Omental fat pad (tissue), 4 donors: ENCODE measurements at places on chromosomes 5 and 9.

DNA sequence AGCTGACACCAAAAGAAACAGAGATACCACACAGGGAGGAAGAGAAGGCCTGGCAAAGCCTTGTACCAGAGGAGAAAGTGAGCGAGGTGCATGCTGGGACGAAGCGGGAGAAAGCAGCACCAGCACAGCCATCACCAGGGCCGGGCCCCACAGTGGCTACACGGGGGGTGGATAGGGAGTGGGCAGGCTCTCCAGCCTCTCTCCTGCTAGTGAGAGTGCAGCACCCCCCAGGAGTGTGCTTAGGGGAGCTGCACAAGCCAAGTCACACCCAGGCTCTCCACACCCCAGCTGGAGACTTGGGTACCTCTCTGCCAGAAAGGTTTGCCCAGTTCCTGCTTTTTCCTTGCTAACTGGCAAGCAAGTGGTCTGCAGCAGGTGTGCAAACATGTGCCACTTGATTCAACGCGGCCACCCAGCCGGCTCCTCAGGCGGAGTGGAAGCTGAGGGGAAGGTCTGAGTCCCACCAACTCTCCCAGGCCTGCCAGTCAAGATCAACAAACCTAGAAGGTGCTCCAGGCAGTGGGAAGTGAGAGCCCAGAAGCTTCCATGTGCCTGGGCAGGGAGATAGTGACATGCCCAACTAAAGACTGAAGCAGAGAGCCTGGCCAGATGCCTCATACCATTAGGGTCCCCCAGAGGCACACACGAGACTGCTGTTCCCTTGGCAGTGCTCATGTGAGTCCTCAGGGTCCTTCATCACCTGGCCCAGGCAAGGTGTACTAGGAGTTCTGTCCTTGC, 39.9 kb downstream of the BICD2 start:
- DNase-seq: no peak

GRCh38 chr9:124283228-124283814, 25.6 kb downstream of the NEK6 start:
- no peak for DNase-seq

DNA sequence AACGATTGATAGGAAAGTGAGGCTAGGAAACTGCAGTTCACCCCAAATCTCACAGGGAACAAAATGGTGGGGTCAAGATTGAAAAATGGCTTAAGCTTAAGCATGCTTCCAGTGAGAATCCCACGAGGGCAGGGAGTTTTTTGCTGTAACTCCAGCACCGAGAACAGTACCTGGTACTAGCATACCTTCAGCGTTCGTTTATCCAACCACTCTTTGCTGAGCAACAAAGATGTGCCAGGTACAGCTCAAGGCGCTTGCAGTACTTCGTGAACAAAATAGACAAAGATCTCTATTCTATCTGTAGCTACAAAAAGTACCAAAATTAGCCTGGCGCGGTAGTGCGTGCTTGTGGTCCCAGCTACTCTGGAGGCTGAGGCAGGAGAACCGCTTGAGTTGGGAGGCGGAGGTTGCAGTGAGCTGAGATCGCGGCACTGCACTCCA, 778 bp upstream of the PPP6C start:
- DNase-seq: no peak

GRCh38 chr5:111472096-111472495, 40.2 kb downstream of the STARD4 start:
- no peak for DNase-seq

- DNase-seq: no peak
Measured at GRCh38 chr5:178765753-178766300, 35.4 kb upstream of the ZNF354A start.

- DNase-seq: no peak
Measured at GRCh38 chr9:127102788-127103187, 19.6 kb downstream of the ANGPTL2 start.

GRCh38 chr5:176644878-176645670, 2.2 kb upstream of the TSPAN17 start:
- no peak for DNase-seq

DNA sequence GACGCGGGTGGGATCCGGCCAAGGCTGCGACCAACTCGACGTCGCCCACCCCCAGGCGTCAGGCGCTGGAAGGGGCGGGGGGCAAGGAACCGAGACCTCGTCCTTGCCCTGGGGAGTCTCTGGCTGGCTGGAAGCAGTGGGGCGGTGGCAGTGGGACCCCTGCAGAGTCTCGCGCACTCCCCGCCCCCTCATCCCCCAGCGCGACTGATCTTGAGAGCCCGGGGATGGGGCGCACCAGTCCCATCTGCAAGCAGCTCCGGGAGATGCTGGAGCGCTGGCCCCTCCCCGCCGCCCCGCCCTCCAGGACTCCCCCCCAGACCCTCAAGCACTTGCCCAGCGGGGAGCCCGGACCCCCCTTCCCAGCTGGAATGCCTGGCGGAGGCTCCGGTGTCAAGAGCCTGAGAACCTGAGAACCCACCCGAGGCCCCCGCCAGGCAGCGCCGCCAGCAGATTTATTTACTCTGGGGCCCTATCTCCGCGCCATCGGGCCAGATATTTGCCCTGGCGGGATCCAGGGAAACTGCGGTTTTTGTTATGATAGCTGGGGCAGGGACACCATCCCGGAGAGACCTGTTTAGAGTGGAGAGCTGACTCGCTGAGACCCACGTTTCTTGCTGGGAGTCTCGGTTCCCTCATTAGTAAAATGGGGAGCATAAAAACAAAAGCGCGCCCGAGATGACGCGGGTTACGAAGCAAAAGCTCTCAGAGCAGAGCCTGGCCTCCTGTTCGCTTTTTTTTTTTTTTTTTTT, 1.2 kb downstream of the PRRT1B start:
- DNase-seq: no peak

- DNase-seq: no peak
Measured at GRCh38 chr9:70682298-70682697, 267.8 kb upstream of the KLF9 start.

DNA sequence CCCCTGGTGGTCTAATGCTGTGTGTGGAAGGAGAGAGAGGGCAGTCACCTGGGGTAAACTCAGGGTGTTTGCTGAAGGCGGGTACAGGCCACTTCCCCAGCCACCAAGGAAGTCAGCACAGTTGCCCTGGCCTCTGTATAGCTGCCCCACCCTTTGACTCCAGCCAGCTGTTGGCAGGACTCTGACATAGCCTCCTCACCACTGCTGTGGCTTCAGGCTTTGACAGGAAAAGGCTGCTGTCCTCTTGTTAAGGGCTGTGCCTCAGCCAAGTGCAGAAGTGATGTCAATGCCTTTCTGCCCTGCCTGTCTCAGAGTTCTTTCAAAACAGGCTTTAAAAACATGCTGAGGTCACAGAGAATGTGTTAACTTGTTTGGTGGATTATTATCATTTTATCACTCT, 487.2 kb upstream of the KLF4 start:
- DNase-seq: no peak

DNA sequence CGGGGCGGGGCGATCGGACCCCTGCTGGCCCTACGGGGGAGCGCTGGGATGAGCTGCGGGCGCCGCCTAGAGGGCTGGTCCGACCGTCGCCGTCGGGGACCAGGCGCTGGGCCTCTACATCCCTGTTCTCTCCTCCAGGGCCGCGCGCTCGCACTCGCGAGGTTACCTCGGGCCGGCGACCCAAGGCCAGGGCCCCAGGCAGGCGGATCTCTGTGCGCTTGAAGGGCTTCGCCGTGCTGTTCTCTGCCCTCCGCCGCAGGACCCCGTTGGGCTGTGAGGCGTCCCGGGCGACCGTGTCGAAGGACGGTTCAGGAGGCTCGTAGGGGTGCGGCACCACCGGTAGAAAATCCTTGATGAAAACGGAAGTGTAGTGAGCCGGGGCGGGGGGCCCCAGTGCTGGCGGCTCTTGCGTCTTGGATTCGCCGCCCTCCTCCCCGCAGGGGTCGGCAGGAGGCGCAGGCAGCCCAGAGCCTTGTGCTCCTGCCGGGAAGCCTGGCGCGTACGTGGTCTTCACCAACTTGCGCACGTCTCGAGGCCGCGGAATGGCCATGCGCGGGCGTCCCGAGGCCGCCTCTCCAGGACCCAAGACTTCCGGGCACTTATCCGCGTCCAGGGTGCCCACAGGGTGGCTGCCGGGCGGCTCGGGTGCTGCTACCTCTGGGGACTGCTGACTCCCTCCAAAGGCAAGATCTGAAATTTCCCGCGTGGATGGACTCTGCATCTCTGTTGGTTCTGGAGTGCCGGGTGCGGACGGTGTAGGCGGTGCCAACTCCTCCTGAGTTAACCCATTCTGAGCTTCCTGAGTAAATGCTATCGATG, 2.0 kb downstream of the PROB1 start:
- no peak for DNase-seq

GRCh38 chr9:106590759-106591505, 272.0 kb upstream of the ZNF462 start:
- no peak for DNase-seq

GRCh38 chr9:477193-477592, 262.5 kb downstream of the DOCK8 start:
- DNase-seq: no peak

- DNase-seq: no peak
Measured at GRCh38 chr9:128396970-128397613, 23.6 kb upstream of the CERCAM start.
